Left colon (tissue), 2 donors: ENCODE measurements at places on chromosomes 4 and X. TPM values are rescaled to one million over a fixed set of nuclear protein-coding genes. Genes with fewer than 3 reads are reported as not detected.

DNA sequence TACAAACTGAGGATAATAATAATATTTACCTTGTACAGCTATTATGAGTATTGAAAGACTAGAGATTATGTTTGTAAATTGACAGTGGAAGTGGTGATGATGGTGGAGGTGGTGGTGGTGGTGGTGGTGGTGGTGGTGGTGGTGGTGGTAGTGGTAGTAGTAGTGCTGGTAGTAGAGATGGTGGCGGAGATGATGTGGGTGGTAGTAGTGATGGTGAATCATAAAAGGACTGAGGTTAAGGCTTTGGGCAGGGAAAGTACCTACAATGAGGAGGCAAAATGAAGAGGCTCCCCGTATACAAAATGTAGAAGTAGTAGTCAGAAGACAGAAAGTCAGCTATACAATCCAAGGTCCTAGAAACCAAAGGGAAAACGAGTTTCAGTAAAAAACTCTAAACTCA lies 214.1 kb downstream of the BCOR start:
- DNase-seq: no peak

DNA sequence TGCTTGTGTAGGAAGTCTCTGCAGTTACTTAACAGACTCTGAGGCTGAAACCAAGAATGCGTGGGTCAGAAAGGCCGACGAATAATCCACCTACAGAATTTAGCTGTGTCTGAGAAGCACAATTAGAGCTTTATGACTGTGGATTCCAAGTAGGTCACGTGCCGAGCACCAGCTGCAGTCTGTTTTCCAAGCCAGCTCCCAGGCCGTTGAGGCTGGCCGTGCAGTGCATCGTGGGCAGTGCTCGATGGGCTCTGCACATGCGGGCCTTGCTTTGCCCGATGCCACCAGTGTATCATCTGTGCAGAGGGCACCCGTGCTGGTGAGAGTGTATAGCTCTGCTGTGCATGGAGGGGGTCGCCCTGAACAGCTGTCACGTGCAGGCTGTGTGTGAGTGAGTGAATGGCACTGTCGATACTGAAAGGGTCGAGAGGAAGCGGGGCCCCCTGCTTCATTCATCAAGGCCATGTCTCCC lies 67.5 kb upstream of the CLDN34 start:
- no peak for DNase-seq

- no peak for DNase-seq
These were observed 102.3 kb upstream of the ARSJ start for GRCh38 chr4:114081783-114082182.

The CT45A8 gene
- total RNA-seq: not detected

The FHIP1A gene
- total RNA-seq: 33.6 TPM

The PARM1 gene
- total RNA-seq: 266 TPM
